Breast epithelium (tissue), 4 donors: ENCODE measurements at places on chromosomes 13 and 19. TPM values are rescaled to one million over a fixed set of nuclear protein-coding genes. Genes with fewer than 3 reads are reported as not detected.

DNA sequence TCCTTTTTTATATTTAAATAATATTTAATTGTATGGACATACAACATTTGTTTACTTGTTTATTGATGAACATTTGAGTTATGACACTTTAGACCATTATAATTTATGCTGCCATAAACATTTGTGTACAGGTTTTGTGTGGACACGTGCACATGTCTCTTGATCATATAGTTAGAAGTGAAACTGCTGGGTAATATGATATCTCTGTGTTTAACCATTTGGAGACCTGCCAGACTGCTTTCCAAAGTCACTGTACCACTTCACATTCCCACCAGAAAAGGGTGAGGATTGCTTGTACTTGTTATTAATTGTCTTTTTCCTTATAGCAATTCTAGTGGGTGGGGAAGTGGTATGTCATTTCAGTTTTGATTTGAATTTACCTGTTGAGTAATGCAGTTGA, 145.6 kb upstream of the KLHL1 start:
- no peak overlapping the region for H3K27ac ChIP-seq
- H3K36me3 ChIP-seq, result no peaks in the 10 kb centered on the region
- no peaks in the 10 kb centered on the region for H3K27me3 ChIP-seq
- no peaks in the 10 kb centered on the region for H3K4me1 ChIP-seq
- DNase-seq, result no peak
- no peak overlapping the region for H3K4me3 ChIP-seq

Gene IGLON5
- not detected for total RNA-seq

Gene BBC3
- total RNA-seq, result 4.5 TPM

GRCh38 chr19:47479701-47480503, 4.1 kb downstream of the KPTN start:
- H3K27ac ChIP-seq, result no peak overlapping the region
- no peak for DNase-seq
- no peaks in the 10 kb centered on the region for H3K4me1 ChIP-seq
- H3K36me3 ChIP-seq, result no peaks in the 10 kb centered on the region
- H3K4me3 ChIP-seq, result peak overlapping the region; percentile 27
- H3K27me3 ChIP-seq, result no peaks in the 10 kb centered on the region

Gene NEK3
- total RNA-seq, result 16.8 TPM

- DNase-seq, result peak; percentile 46
- no peaks in the 10 kb centered on the region for H3K36me3 ChIP-seq
- peak within 1 kb of the TSS; percentile 80 for H3K4me3 ChIP-seq
- peak within 1 kb of the TSS; percentile 94 for H3K27ac ChIP-seq
- H3K27me3 ChIP-seq, result no peaks in the 10 kb centered on the region
- peaks cover 9% of the 10 kb centered on the region for H3K4me1 ChIP-seq
These were observed at the start of gene RNASEH2B for GRCh38 chr13:50909605-50910484. TSS of gene RNASEH2B (plus strand) at chr13:50909791. CDS start at chr13:50910077, 286 bp downstream.
